ENCODE measurements at places on chromosomes 3 and 15. TPM values are rescaled to one million over a fixed set of nuclear protein-coding genes. Genes with fewer than 3 reads are reported as not detected.

PPIB gene
- total RNA-seq = 388 TPM

ASB14 gene
- not detected for total RNA-seq

SPINK8 gene
- total RNA-seq = not detected

NPAP1 gene
- not detected for total RNA-seq

DNA sequence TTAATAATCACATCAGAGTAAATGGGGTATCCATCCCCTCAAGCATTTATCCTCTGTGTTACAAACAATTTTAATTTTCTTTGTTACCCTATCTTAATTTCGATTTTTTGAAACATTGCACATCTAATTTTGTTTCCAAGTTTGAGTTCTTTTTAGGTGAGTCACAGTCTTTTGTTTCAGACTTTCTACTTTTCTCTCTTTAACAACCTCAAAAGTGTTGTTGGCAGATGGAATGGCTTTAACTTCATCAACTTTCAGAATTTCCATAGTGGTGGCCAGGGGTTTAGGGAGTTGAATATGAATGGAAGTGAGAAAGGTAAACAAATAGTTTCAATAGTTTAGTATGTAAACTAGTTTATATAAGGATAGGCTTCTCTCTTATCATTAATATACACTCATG is 223.0 kb upstream of the MLF1 start:
- DNase-seq = no peak

GRCh38 chr3:128074851-128075521 is 22.7 kb downstream of the SEC61A1 start:
- DNase-seq = no peak

- peak; percentile 20 for DNase-seq
Observed at GRCh38 chr3:52721002-52721729, 15.3 kb downstream of the SPCS1 start.

GRCh38 chr15:63292771-63293170 is 15.4 kb downstream of the APH1B start:
- no peak for DNase-seq

DNA sequence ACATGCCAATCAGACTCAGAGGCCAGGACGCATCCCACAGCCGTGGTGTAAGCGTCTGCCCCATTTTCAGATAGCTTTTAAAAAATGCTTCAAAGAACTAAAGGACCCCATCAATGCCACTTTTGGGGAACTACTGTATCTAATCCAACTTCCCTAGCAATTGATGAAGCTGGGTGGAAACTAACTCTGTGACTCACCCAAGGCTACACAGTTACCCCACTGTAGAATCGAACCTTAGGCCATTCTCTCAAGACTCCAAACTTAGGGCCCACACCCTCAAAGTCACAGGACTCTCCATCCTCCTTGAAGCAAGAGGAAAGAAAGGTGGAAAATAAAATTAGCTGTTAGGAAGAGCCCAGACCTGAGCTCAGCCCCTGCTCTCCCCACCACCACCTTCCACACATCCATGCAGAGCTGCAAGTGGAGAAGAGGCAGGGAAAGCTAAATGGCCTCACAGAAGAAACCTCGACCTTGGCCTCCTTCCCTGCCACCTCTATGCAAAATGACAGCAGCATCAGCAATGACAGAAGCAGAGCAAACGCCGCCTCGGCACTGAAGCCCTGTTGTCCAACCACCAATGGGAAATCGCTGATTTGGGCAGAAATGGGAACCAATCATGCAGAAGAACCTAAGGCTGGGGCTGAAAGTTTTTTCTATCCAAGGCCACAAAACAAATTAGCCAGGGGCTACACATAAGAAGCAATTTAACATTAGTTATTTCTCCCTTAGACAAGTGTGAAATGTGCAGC is 22.2 kb downstream of the ANP32A start:
- DNase-seq = no peak

GRCh38 chr3:89234620-89235019 is 127.2 kb downstream of the EPHA3 start:
- DNase-seq = no peak
